Stimulated activated CD4-positive, alpha-beta T cell treated with anti-CD3 and anti-CD28 coated beads, Interleukin-15, amount 100 ng/mL, for 48 hours (primary cell): ENCODE measurements at places on chromosomes 11 and 22.

GRCh38 chr11:47285969-47286770, 16.2 kb downstream of the MADD start:
- DNase-seq: no peak

DNA sequence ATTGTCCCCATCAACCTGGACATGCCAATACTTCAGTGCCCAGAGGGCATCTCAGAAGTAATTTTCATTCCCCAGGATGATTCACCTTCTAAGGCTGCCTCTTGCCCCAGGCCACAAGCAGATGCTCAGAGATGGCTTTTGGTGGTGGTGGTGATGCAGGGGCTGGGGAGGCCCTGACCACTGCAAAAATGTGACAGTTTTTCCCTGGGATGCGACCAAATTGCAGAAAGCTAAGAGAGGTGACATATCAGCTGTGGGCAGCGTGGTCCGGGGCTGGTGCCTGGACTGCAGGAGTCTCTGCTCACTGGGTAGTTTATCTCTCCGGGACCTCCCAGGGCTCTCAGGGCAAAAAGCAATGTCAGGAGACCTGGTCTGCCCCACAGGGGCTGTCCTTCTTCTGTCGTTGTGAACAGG, 39.7 kb upstream of the ACCSL start:
- DNase-seq: no peak

DNA sequence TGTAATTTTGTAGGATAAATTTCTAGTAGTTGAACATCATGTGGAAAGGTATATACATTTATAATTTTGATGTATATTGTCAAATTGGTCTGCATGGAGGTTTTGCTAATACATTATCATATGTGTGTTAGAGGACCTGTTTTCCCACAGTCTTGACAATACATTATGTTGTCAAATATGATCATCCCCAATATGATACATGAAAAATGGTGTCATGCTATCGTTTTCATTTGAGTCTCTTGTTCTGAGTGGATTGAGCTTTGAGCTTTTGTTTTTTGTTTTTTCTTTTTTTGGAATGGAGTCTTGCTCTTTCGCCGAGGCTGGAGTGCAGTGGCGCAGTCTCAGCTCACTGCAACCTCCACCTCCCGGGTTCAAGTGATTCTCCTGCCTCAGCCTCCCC, 14.1 kb upstream of the CNTF start:
- DNase-seq: no peak

GRCh38 chr11:4610258-4610935, 2.4 kb upstream of the TRIM68 start:
- DNase-seq: no peak

DNA sequence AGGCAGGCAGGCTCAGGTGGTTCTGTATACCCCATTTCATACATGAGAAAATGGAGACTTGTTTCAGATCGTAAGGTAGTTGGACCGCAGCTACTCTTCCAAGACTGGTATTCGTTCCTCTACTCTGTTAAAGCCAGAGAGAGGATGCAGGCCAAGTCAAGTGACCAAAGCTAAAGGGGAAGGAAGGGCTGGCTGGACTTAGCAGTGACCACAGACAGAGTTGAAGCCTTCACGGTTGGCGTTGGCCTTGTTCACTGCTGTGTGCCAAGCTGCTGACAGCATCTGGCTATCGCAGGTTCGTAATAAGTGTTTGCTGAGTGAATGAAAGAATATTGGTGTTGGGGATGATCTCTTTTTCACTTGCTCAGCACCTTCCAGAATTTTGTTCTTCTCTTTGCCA, 64.2 kb downstream of the PTPRJ start:
- DNase-seq: no peak

GRCh38 chr11:21625982-21626381, 566.9 kb upstream of the ANO5 start:
- no peak for DNase-seq

- no peak for DNase-seq
These were observed 13.8 kb downstream of the SEC14L3 start for GRCh38 chr22:30457981-30458380.

DNA sequence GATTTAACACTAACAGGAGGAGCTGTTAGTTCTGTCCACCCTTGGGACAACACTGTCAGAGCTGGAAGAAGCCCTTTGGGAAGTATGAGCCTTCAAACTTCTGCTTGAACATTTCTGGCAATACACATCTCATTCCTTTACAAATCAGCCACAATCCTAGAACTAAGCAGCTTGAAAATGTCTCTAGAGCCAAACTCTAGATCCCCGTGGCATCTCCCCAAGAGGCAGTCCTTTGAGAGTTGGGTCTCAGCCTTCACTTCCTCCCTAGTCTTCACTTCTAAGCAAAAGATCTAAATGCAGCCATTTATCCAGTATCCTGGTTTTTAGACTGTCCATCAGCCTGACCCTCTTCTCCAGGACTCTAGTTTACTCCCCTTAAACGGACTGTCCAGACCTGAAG, 26.9 kb downstream of the ARFGAP2 start:
- DNase-seq: no peak

DNA sequence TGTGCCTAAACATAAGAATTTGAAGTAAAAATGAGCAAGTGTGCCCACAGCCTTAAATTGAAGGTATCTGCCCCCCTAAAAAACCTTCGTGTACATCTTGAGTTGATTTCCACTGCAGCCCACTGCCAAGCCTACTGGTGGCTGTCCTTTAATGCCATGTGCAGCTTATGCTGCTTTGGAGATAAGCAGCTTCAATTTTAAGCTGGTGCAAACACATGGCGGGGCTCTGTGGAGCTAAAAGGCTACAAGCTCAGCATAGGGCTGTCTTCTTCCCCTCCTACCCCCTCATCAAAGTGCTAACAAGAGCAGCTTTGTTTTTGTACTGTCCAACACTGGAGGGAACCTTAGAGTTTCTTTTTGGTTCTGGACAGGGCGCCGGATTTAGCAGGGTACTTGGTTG, 128.5 kb upstream of the LMO1 start:
- DNase-seq: no peak

GRCh38 chr11:23884341-23884740, 612.5 kb upstream of the LUZP2 start:
- no peak for DNase-seq

DNA sequence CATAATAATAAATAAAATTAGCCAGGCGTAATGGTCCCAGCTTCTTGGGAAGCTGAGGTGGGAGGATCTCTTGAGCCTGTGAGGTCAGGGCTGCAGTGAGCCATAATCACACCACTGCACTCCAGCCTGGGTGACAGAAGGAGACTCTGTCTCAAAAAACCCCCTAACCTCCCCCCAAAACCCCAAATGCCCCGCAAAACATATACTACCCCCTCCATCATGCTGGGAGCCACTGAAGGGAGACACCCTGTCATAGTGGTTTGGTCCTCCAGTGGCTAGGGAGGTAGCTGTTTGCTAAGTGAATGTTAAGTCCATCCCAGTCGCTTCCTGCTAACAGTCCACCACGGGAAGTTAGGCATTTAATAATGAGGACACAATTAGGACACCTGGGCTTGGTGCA, 125.0 kb downstream of the ABTB2 start:
- DNase-seq: no peak

DNA sequence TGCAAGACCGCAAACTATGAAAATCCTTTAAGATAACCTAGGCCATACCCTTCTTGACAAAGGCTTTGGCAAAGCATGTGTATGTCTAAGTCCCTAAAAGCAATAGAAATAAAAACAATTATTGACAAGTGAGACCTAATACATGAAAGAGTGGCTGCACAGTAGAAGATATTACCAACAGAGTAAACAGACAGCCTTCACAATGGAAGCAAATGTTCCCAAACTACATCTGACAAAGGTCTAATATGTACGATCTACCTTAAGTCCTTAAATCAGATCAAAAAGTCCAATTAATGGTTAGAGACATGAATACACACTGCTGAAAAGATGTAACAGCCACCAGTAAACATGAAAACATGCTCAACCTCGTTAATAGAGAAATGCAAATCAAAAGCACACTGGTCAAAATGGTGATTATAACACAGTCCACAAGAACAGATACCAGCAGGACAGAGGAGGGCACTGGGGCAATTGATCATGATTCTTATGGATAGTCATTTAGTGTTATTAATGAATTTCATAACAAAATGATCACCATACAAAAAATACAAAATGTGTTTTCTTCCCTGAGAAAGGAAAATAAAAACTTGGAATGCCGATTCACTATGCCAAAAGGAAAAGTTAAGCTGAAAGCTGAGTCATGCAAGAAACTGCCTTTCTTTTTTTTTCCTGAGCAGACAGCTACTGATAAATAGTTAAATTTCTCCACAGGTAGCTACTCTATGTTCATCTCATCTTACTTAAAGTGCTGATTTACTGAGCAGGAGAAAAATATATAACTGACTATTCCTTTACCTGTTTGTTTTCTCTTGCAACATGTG, 102.6 kb upstream of the VPREB1 start:
- DNase-seq: no peak

DNA sequence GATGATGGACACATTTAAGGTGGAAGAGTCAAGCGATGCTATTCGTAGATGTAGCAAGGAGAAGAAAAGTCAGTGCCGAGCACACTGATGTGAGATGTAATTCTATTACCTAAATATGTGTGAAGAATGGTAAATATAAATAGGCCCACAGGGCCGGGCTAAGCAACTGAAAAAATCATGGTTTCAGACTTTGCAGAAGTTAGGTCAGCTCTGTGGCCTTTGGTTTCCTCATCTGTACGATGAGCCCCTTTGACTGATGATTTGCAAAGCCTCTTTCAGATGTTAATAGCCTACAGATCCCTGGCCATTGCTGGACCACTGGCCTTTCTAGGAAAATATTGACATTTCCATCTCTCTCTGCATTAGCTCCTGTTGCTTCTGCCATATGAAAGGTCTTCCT, 570.8 kb downstream of the OPCML start:
- DNase-seq: no peak

DNA sequence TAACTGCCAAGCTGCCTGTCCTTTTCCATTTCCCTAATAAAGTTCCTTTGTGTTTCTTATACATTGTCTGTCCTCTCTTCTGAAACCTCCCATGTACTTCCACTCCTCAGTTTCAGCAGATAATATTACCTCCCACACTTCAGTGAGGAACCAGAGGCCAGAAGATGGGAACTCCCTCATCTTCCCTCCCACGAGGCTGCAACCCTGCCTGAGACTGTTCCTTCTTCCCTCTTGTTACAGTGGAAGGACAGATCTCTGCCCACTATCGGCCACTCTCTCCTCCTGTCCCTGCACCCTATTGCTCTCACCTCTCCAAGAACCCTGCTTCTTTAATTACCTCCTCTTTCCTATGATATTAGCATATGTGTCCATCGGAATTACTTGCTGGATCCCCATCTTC, 38.1 kb upstream of the SWAP70 start:
- no peak for DNase-seq

DNA sequence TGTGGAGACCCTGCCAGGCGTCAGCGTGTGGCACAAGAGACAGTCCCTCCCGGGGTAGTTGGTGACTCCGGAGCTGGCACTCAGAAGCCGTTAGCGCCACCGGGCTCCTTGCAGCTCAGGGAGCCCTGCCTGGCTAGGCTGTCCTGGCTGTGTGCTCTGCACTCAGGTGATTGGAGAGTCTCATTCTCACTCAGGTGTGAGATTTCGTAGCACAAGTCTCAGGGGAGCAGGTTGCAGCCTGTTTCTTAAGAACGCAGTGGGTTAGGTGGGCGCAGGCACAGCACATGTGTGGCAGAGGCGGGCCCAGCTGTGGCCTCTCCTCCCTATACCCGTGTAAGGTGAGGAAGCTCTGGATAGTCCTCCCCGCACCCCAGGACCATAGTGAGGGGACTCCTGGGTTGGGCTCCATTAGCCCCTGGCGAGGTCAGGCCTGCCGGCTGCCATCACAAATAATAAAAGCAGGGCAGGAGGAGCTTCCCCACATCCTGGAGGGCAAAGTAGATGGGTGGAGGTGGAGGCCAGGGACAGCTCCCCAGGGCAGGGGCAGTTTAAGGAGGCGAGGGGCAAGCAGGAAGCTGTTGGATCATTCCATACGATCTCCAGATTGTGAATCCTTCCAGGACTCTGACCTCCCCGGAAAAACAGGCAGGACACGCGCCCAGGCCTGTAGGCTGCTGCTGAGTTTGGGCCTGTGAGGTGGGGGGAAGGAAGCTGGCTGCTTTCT, 39.4 kb downstream of the SBF1 start:
- DNase-seq: no peak

DNA sequence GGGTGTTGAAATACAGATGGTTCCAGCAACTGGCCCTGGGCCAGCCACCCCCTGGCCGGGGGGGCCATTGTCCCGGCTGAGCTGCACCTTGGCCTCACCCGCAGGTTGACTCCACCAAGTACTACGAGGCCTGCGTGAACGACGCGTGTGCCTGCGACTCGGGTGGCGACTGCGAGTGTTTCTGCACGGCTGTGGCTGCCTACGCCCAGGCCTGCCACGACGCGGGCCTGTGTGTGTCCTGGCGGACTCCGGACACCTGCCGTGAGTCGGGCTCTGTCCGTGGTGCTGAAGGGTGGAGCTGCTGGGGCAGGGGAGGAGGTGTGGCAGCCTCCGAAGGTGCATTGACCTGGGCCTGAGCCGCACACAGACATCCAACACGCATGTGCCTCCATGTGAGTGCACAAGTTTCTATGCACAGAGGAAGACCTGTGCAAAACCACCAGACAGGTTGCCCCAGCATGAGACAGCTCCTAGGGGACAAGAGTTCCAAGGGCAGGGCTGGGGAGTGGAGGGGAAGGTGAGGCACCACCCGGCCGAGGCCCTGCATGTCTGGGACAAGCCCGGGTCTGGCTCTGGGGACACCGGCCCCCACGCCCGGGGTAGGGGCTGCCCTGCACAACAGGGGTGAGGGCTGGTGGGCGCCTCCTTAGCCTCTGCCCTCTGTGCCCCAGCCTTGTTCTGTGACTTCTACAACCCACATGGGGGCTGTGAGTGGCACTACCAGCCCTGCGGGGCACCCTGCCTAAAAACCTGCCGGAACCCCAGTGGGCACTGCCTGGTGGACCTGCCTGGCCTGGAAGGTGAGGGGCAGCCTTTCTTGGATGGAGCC, 16.1 kb downstream of the MUC5B start:
- no peak for DNase-seq

GRCh38 chr11:7672276-7672959, 882 bp downstream of the CYB5R2 start:
- no peak for DNase-seq

DNA sequence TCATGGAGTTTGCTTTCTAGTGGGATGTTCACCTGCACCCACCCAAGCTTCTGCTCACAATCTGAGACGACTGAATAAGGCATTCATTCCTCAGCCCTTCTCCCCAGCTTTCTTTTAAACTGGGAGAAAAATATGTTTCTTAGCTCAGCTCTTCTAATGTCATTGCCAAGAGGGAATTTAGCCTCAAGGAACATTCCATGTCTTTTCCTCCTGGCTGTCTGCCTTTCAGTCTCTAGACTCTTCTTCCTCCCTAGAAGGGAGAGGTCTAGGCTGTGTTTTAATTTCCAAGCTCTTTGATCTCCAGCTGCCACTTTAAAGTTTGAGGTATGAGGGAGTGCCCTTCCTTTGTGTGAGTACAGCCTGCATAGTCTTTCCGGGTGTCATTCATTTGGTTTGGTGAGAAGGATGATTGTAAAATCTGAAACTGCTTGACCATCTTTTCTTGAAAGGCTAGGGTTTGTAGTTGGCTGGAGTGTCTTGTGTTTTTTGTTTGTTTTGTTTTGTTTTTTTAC, 11.7 kb upstream of the HTATIP2 start:
- DNase-seq: no peak
